ENCODE measurements at places on chromosomes 3 and 15.

- DNase-seq, result no peak
Observed at GRCh38 chr3:156507285-156507684, 47.6 kb downstream of the SSR3 start.

DNA sequence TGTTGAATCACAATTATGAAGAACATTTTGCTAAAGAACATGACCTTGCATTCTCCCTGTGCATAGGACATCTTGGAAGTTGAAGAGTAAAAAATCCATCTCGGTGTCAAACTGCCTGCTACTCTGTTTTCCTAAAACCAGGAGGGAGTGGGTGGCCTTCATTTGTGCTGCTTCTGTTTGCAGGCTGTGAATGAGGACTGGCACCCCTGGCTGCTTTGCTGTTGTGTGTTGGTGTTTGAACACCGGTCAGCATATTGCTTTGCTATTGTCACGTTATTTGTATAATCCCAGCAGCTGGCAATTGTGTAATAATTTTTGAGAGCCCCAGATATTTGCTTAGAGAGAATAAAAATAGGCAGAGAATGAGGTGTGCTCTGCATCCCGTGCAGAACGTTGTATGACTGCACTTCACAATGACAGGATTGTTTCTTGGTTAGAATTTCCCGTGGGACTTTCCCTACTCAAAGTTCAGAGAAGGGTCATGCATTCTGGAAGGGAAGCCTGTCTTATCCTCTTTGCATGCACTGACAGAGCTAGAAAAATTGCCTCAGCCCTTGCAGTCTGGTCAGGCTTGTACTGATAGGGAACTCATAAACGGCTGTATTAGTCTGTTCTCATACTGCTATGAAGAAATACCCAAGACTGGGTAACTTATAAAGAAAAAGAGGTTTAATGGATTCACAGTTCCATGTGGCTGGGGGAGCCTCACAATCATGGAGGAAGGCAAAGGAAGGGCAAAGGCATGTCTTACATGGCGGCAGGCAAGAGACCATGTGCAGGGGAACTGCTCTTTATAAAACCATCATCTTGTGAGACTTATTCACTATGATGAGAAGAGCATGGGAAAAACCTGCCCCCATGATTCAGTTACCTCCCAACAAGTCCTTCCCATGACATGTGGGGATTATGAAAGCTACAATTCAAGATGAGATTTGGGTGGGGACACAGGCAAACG, 16.3 kb downstream of the SV2B start:
- peak; percentile 34 for DNase-seq

- no peak for DNase-seq
Observed at GRCh38 chr3:121690777-121691405, 30.2 kb upstream of the HCLS1 start.

DNA sequence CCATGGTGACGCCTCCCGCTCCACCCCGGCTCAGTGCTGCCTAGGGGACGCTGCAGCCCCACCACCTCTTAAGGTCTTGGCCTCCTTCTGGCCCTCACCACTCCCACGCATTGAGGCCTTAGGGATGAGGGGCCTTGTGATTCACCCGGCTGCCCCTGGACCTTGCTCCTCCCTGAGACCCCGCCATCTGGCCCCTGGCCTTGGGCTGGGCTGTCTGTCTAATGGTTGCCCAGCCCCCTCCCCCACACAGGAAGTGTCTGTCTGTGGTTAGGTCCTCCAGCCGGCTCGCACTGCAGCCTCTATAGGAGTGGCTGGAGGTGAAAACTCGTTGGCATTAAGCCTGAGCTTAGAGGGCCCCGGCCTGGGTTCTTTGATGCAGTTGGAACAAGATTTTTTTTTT, 21.5 kb upstream of the MTHFS start:
- no peak for DNase-seq

- DNase-seq, result no peak
Observed at GRCh38 chr3:101387351-101387750, 67.0 kb upstream of the IMPG2 start.
